ENCODE measurements at places on chromosomes 6 and 20.

DNA sequence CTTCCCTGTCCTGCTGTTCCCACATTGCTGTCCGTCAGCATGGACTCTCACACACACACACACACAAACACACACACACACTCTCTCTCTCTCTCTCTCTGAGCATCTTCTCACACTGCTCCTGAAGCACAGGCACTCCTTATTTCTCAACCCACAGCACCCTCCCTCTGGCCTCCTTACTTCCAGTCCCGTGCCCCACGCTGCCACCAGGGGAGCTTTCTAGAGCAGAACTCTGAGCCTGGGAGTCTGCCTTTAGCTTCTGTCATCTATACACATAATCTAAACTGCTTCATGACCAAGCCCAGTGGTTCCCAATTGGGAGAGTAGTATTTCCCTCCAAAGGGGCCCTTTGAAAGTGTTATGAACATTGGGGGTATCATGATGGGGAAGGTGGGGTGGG lies 29.1 kb downstream of the HECA start:
- DNase-seq, result no peak

GRCh38 chr6:141953072-141953471 lies 179.7 kb upstream of the GJE1 start:
- DNase-seq, result no peak

- DNase-seq, result no peak
Observed at GRCh38 chr6:134347885-134348805, 30.2 kb upstream of the SGK1 start.

GRCh38 chr20:64044484-64045247 lies 4.8 kb downstream of the SOX18 start:
- no peak for DNase-seq

GRCh38 chr6:10112871-10113549 lies 301.9 kb downstream of the TFAP2A start:
- DNase-seq, result no peak

DNA sequence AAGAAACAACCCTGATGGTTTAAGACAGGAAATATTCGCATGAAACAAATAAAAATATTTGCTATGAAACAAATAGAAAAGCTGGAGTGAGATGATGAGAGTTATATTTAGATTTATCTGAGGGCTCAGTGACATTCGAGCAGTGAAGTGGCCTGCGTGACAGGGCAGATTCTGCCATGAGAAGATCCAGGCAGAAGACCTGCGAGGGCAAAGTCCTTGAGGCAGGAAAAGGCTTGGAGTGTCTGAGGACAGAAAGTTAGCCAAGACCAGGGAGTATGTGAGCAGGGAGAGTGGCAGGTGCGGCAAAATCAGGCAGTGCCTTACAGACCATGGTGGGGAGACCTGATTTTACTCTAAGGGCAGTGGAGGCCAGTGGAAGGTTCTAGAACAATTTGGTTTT lies 66.9 kb upstream of the RIN2 start:
- no peak for DNase-seq

DNA sequence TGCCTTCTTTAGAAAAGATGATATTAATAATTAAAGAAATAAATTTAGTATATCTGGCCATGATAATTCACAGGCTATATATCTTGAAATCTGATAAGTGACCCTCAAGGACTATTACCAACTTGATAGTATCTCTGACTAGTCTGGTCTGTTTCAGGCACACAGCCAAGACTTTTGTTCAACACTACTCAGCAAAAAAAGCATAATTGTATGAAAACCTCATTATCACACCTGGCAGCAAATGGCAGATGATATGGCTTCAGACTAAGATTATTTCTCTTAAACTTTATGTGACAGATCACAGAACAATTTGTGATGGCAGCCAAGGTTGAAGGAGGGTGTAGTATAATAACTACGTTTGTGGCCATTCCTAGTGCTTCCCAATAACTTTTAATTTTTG lies 114.7 kb downstream of the RWDD2A start:
- DNase-seq, result no peak

GRCh38 chr6:150915880-150916265 lies 50.4 kb downstream of the MTHFD1L start:
- DNase-seq, result no peak

DNA sequence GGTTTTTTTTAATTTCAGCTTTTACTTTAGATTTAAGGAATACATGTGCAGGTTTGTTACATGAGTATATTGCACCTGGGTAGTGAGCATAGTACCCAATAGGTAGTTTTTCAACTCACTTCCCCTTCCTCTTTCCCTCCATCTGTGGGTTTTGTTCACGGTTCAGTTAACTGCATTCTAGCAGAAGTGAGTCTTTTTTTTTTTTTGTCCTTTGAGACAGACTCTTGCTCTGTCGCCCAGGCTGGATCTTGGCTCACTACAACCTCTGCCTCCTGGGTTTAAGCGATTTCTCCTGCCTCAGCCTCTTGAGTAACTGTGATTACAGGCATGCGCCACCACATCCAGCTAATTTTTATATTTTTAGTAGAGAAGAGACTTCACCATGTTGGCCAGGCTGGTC lies 8.7 kb downstream of the UBR2 start:
- DNase-seq, result no peak

DNA sequence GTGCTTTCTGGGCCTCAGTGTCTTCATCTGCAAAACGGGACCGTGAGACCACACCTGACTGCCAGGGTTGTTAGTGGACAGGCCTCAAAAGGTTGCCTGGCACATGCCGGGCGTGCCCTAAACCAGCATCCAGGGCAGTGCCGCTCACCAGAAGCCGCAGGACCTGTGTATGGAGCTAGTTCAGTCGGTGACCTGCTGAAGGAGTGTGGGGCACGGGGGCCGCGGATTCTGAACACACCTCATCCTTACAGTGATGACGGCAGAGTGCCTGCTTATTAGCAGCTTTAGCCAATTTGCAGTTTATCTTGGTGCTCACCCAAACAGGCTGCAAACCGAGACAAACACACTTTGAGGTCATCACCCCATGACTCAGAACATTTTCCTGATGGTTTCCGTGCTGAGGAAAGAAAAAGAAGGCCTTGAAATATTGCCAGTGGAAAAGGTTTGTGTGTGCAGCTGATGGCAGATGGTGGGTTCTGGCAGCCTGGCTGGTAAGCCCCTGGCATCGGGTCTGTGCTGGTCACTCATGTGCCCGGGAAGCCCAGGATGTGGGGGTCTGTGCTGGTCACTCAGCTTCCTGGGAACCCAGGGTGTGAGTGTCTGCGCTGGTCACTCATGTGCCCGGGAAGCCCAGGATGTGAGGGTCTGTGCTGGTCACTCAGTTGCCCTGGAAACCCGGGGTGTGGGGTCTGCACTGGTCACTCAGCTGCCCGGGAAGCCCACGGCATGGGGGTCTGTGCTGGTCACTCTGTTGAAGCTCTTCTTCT lies 153.8 kb downstream of the ERMARD start:
- no peak for DNase-seq

DNA sequence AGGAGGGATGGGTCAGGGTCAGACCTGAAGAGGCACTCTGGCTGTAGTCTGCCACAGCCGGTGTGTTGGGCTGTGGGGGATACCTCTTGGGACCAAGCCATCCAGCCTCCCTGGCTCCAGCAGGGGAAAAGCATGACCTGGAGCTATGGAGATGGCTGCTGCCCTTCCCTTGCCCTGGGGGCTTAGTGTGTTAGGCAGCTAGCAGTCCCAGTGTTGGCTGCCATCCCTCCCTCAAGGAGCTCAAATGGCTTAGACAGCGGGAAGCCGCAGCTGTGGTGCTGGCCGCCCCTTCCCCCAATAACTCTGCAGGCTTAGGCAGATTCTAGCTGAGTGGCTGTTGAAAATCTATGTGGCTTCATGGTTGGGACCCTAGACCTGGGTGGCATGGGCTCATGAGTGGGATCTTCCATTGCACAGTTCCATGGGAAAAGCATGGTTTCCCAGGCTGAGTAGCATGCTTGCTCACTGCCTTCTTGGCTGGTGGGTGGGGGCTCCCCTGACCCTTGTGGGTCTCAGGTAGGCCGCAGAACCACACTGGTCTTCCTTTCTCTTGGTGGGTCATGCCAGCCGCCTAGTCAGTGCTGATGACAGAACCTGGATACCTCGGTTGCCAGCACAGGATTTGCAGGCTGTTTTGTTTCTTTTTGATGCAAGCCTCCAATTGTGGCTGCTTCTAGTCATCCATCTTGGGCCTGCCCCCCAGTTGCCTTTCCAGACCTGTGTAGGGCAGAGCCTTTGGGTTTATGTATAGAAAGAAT lies 69.0 kb upstream of the AHI1 start:
- DNase-seq, result no peak

- peak; percentile 57 for DNase-seq
Observed at GRCh38 chr6:84027340-84028181, 6.0 kb upstream of the MRAP2 start.

DNA sequence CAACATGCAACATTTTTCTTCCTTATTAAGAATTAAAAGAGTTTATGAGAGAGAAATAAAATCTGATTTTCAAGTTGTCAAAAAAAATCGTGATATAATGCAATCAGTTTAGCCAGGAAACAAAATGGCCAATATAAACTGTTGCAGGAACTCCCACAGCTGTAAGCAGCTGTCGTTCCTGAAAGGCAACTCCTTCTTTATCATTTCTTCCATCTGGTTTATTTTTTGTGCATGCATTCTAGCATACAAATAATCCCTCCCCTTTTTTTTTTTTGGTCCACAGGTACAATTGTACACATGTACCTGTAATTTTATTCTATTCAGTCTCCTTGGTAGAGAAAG lies 19.7 kb downstream of the TRAF3IP2 start:
- DNase-seq, result no peak

GRCh38 chr6:88077305-88077704 lies 29.7 kb downstream of the SPACA1 start:
- DNase-seq, result no peak

DNA sequence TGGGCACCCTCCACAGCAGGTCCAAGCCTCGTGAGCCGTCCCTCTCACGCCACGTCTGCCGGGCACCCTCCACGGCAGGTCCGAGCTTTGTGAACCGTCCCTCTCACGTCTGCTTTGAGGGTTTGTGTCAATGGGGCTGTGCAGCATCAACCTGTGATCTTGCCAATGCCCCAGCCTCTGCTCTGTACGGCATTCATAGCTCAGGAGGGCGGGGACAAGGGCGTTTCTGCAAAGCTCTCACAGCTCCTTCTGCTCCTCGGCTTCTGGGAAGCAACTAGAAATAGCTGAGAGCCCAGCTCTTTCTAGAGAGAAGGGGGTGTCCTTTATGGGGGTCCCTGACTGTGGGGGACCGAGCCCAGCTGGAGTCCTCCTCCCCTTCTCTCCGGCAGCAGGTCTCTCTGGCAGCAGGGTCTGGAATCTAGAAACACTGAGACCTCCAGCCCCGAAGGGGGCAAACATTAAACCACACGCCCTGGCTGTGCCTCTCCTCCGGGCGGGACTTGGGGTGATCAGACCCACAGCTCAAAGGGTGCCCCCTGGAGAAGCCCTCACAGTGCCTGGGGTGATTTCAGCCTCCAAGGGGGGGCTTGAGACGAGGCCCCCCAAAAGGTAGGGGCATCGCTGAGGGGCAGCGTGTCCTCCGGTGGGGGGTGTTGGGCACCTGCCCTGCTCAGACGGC lies 41.2 kb upstream of the CHRNA4 start:
- no peak for DNase-seq

GRCh38 chr6:83511901-83512681 lies at the start of gene PRSS35:
PRSS35 (plus strand) TSS chr6:83512534; CDS start chr6:83523442, 10,908 bp downstream.
- no peak for DNase-seq

- DNase-seq, result no peak
Observed at GRCh38 chr6:90263633-90264032, 33.0 kb downstream of the BACH2 start.

DNA sequence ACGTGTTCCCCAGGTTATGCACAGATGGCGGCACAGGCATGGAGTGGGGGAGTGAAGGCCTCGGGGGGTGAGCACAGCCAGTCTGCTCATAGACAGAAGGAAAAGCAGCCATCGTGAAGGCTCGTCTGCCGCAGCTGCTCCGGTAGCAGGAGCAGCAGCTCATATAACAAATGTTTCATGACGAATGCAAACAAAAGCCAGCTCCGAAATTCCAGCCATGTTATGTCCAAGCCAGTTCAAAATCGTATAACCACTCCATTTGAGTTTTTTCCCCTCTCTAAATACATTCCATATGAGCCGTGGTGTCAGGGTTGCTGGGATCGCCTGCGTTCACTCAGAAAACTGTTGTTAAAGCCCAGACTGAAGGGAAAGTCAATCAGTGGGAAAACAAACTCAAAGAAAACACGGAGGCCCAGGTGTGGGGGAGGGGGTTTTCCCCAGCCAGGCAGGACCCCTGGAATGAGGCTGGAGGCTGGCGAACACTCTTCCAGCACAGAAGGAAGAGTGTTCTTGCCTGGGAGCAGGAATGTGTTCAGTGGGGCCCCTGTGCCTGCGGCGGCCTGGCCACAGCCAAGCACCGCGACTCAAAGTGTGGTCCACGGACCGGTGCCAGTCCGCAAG lies 280.4 kb upstream of the TAB2 start:
- DNase-seq, result no peak

GRCh38 chr20:49969946-49970345 lies 12.8 kb upstream of the SNAI1 start:
- DNase-seq, result no peak

- no peak for DNase-seq
Observed at GRCh38 chr6:137102050-137102848, 57.5 kb upstream of the IL20RA start.

- DNase-seq, result no peak
Observed at GRCh38 chr20:47253872-47254271, 102.6 kb downstream of the ZMYND8 start.

- DNase-seq, result no peak
Observed at GRCh38 chr6:166806962-166807757, 149.2 kb downstream of the RNASET2 start.

DNA sequence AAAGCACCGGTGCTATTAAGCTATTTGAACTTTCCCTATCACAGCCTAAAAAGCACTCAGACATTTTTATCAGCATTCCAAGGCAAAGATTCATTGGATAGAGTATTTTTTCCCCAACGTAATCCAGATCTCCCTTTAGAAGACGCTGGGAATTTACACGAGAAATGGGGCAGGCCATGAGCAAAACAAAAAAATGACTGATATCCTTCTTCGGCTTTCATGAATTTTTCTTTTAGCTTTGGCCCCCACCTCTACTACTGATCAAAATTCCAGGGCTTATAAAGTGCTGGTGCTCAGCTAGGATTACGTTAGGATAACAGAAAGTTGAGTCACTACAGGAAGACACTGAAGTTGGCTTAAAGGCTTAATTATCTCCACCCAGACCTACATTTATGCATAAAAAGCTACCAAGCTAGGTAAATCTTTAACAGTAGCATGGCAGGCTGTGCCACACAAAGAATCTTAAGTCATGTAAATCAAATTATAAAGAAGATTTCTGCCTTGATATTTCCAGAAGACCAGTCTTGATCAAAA lies 418.5 kb upstream of the BTBD3 start:
- no peak for DNase-seq

GRCh38 chr20:24685736-24686135 lies 216.3 kb downstream of the SYNDIG1 start:
- DNase-seq, result no peak

- no peak for DNase-seq
Observed at GRCh38 chr6:158457616-158458278, 102.1 kb upstream of the TMEM181 start.
